ENCODE measurements at places on chromosomes 11 and 22.

- no peak for DNase-seq
Observed at GRCh38 chr11:64694026-64694755, 28.8 kb downstream of the NRXN2 start.

DNA sequence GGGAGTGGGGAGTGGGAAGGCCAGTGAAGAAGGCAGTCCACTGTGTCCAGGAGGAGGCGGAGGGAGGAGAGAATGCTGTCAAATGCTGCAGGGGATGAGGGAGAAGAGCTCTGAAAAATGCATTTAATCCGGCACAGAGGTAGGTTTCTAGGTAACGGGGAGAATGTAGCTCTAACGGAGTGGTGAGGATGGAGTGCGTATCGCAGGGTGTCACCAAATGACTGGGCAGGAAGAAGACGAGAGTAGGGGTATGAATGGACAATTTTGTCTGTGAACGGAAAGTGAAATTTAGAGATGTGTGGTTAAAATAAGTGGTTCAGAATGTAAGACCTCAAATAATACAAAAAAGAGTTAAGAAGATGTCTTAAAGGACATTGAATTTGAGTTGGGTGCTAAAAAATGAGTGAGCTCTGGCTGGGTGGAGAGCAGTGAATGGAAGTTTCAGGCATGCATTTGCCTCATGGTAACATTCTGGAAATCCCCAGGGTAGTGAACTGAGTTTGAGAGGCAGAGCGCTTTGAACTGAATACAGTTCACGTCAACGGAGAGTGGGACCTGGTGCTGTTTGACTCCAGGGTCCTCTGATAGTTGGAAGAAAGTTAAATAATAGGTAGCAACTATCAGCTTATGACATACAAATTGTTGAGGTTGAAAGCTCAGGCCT, 81.3 kb upstream of the CADM1 start:
- DNase-seq: no peak

- DNase-seq: no peak
Observed at GRCh38 chr11:116261606-116262005, 511.2 kb downstream of the BUD13 start.

DNA sequence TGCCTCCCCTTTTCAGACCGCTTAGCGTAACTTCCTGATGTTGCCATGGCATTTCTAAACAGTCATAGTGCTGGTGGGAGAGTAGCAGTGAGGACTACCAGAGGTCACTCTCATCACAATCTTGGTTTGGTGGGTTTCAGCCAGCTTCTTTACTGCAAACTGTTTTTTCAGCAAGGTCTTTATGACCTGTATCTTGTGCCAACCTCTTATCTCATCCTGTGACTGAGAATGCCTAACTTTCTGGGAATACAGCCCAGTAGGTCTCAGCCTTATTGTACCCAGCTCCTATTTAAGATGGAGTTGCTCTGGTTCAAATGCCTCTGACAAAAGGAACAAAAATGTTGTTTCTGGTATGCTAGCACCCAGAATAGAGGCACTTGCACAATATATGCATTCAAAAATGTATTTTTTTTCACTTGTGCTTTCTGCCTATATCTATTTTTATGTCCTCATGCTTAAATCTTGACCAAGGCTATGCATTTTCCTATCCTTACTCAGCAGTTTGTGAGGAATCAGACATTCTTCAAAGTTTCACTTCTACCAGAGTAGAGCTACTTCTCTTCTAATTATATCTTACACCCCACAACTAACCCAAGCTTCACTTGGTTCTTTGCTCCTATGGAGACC, 16.1 kb upstream of the OR51M1 start:
- no peak for DNase-seq

DNA sequence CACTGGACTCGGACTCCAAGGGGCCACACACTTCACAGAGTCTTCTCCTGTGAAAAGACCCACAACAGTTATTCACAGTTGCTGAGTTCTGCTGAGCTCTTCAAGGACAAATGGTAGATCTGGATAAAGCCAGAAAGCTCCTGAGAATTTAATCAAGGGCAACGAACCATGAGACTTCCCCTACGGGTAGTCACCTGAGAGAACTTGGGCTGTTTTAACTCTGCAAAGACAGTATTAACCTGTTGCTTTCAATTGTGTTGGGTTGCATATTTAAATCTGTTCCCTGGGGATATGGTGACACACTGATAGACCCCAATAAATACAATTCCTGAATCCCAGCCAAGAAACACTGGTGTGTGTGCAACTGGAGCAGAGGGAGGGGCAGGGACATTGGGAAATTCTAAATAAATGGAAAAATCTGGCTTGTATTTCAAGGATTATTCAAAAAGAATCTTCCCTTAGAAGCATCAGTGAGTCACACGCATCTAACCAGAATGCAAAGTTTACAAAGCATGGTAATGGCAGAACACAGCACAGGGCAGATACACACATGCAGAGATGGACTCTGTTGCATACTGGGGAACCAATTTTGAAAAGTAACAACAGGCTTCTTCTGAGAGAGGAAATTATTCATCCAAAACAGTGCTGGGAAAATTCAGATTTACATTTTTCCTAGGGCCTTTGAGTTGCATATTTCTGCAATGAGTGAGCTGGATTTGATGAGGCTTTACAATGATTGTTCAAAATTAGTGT, 4.0 kb downstream of the KCNJ1 start:
- no peak for DNase-seq
